ENCODE measurements at places on chromosomes 12 and 14.

DNA sequence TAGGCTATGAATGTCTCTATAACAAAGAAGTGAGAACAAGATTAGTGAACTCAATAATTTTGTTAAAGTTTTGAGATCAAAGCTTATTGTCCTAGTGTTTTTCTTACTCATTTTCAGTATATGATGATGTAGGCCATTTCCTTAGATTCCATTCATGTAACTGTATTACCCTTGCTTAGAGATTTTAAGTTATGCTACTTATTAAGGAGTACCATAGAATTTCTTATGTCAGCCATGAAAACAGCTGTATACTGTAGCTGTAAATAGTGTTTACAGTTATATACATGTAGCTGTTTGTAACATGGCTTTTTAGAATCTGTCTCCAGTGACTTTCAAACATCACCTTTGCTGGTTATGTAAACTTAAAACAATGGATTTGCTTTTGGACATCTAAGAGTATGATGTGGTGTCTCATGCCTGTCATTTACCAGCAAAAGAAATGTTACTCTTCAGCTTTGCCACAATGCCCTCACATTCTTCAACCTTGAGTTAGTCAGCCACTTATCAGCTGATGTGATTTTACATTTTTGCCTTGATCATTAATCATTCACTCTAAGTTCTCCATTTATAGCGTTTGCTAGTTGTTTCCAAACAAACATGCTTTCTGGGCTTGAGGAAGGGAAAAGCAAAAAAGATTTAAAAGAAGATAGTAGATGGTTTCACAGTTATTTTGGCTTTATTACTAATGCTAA, 55.5 kb downstream of the SLC16A7 start:
- no peak for DNase-seq

GRCh38 chr12:109485201-109485600, 7.8 kb downstream of the UBE3B start:
- no peak for DNase-seq

DNA sequence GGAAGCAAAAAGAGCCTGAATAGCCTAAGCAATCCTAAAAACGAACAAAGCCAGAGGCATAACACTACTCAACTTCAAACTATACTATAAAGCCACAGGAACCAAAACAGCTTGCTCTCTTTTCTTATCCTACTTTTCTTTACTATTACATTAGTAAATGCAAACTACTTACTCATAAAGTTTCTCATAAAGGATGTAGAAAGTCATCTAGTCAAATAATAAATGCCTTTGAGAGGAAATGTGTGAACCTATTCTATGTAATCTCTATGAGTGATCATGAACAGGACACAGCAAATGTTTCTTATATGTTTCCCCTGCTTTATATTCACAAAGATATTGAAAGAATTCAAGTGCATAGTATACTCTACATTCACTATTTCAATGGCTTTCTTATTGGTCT, 176.9 kb upstream of the MDGA2 start:
- no peak for DNase-seq

DNA sequence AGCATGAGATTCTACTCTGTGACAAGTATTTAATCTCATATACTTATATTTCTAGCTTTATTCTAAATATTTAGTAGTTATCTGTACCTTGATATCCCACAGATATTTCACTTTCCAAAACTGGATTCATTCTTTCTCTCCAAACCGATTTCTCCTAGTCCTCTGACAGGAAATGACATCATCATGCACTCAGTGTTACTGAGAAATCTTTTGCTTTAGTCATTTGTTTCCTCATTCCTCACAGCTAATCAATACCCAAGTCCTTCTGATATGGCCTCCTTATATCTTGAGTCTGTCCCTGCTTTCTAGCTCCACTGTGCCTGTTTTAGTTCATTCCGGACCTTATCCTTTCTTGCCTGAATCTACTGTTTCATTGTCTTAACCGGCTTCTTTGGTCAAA, 39.4 kb upstream of the E2F7 start:
- no peak for DNase-seq

GRCh38 chr12:51196547-51196946, 21.3 kb downstream of the POU6F1 start:
- DNase-seq: no peak

DNA sequence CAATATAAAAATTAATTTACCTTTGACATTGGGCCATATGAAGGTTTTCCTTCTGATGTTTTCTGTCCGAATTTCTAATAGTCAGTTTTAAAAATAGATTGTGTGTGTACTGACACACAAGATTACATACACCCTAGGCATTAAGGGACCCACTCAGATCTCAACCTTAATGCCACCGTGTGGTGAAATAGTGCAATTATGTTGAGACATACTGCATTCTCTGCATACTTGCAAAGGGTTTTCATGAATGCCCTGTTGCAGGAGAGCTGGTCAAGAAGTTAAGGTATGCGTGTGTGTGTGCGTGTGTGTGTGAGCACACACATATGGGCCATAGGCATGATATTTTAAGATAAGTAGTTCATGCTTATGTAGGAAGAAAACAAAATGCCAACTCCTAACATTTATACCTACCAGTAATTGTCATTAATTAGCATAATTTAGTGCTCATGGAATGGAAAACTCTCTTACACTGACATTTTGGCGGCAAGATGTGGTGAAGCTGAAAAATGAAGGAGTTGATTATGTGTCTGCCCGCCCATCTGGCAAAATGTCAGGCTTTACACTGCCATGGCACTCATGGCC, 58.8 kb downstream of the PIK3C2G start:
- DNase-seq: peak; percentile 54

DNA sequence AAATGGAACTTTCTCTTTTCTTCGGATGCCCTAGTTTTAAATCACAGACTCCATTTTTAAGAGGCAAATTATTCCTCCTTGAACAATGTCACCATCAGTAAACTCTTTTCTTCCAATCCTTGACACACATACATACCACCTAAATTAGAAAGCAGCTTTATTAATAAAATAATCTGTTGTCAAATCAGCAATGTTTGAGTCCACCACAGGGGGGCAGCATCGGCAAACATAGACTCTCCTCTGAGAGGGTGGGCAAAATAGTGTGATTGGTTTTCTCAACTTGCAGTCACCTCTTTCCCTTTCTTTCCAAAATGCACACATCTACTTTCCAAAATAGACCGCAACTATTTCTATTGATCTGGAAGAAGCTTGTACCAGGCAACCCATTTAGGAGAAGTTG, 438.4 kb upstream of the OR4E1 start:
- no peak for DNase-seq

DNA sequence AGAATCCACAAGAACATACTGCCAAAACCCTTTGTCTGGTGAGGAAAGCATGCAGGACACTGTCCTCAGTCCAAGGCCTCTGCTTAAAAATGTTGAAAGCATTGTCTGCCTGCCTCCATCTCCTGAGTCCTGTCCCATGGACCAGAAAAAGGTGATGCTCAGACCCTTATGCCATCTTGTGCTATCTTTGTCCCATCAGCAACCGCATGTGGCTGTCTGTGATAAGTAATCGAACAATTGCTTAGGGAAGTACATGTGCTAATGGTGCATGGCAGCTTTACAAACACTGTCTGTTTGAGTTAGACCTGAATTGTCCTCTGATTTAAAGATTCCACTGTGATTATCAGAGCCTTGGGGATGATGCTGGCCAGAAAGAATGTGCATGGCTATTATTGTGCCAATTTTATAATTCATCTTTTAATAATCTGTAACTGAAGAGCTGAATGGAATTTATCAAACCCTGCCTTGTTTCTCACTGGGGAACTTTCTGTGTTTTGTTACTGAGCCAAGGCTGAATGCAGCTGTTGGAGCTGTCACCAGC, 177.5 kb downstream of the DACT1 start:
- DNase-seq: peak; percentile 22

DNA sequence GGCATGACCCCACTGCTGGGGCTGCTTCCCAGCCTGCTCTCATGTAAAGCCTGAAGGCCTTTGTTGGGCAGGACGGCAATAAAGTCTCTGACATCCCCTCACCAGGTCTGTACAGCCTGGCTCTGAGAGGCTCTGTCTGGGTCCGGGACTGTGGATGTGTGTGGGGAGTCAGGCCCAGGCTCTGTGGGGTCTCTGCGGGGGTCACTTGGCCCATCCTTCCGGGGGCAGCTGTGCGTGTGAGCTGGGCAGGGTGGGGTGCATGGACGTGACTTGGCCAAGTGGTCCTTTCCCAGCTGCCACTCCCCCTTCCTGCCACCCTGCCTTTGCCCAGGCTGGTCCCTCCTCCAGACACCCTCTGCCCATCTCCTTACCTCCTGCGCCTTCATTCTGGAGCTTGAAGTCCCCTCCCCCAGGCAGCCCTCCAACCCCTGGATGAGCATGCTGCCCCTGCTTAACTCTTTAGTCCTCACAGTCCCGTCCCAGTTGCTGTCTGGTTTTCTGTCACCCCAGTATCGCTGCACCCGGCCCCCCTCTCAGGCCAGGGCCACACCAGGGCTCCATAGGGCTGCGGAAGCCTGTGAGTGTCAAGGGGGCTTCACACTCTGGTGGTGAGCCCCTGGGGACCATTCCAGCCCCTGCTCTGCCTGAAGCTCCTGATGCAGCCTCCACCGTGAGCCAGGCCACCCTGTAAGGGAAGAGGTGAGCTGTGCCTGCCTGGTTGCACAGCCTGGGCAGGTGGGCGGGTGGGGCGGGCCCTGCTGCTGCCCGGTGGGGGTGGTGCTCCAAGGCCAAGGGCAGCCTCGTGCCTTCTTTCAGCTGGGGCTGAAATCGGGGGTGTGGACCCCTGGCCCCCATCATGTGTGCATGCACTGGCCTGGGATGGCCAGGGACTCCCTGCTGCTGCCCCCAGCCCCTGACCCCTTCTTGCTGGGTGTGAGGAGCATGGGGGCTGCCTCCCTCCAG, 25.5 kb upstream of the KIF26A start:
- DNase-seq: no peak

- DNase-seq: no peak
Measured at GRCh38 chr12:120879718-120880300, 24.3 kb downstream of the SPPL3 start.

DNA sequence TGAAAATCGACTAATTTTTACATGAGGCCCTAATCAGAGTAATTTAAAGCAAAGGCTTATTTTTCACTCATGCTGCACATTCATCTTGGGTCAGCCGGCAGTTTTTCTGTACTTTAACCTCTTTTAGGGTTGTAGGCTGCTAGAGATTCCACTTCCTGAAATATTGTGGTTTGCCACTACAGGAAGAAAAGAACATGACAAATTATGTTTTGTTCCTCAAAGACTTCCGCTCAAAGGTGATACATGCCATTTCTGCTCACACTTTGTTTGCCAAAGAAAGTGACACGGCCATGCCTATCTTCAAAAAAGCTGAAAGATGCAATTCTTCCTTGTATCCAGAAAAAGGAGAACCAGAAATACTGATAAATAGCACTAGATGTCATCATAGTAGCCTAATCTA, 183.4 kb upstream of the PPFIA2 start:
- no peak for DNase-seq

DNA sequence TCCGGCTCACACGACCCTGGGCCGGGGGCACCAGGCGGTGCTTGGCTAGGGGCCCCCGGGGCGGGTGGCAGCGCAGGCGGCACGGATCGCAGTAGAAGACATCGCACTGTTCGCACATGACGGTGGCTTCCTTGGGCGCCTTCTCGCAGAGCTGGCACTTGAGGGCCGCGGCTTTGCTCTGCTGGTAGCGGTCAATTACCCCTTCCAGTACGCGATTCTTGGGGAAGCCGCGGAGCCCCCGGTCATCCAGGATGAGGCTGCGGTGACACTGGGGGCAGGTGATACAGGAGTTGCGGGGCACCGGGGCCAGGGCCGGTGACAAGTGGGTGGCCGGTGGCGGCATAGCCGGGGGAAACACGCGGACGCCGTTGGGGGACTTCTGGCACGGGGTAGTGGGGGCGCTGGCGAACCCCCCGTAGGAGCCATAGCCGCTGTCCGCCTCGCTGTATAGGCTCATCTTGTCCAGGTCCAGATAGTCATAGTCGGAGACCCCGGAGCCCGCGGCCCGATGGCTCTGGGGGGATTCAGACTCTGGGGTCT, 553 bp downstream of the TRIM9 start:
- DNase-seq: peak; percentile 71

GRCh38 chr12:46084666-46085631, 94.6 kb upstream of the SCAF11 start:
- no peak for DNase-seq

DNA sequence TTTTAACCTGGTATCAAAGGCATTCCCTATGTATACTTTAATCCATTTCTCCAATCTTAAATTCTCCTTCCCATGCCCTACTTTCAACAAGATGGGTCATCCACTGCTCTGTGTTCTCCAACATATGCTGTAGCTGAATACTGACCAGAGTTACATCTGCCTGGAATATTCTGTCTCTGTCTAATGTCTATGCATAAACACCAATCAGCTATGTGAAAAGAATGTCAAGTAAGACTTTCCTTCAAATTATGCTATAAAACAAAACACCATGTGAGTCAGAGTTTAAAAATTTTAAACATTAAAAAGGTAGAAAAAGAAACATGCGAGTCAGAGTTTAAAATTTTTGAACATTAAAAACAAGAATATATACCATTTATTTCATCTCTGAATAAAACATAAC, 19.3 kb downstream of the NT5DC3 start:
- no peak for DNase-seq

DNA sequence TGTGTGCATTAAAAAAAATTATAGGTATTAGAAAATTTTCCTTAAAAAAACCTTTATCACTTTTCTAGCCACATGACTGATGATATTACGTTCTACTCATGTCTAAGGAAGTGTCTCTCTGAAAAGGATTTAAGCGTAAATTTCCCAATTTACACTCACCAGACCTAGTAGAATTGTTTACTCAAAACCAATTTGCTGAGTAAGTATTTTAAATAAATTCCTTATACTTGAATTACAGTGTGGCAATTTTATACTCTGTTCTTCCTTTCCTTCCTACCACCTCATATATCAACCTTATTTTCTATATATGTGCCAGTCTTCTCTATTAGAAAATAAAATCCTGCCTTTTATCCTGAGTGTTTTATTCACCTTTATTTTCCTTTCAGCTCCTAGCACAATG, 1035.1 kb downstream of the TRHDE start:
- no peak for DNase-seq

DNA sequence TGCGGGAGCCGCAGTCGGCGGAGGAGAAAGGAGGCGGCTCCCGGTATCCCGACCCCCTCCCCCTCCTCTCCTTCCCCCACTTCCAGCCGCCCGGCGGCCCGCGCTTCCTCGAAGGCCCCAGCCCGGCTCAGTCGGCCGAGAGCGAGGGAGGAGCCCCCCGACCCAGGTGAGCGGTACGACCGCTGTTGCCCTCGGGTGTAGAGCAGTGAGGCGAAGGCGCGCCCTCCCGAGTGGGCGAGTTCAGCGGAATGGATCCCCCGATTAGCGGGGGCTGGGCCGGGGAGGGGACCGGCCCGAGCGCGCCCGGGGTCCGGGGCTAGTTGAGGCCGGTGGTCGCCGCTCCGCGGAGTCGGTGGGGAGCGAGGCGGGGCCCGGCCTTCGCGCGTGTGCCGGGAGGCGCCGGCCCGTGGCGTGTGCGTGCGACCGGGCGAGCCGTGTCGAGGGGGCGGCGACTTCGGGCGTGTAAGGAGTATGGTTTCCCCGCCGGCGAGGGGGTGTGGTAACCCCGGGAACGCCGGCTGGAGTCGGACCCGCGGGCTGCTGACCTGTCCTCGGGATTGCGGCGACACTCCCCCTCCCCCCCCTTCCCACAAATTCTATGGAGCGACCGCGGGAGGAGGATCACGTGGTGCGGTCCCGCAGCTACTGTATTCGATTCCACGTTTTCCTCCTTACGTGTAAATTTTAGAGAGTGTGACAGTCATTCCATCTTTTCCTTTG, 501 bp downstream of the RIMKLB start:
- DNase-seq: no peak

Measured in NCI-H524 (cell line).